NCI-H1436 treated with DMSO at 0.1 percent for 48 hours (cell line): ENCODE measurements at places on chromosomes 5 and 9.

DNA sequence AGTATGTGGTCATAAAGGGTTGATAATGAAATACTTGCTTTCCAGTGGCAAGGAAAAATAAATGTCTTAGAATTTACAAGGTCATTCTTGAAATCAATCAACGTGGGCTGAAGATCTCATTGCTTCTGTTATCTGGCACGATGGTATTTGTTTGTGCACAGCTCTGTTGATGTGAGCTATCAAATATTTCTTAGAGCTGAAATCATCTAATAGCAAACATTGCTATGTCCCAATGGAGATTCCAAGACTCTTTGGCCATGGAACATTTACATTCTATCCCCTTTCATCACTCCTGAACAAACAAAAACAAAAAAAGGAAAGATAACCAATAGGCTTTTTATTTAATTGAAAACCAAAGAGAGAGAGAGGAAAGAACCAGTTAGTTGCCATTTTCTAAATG, 111.5 kb upstream of the CCDC152 start:
- DNase-seq = no peak

DNA sequence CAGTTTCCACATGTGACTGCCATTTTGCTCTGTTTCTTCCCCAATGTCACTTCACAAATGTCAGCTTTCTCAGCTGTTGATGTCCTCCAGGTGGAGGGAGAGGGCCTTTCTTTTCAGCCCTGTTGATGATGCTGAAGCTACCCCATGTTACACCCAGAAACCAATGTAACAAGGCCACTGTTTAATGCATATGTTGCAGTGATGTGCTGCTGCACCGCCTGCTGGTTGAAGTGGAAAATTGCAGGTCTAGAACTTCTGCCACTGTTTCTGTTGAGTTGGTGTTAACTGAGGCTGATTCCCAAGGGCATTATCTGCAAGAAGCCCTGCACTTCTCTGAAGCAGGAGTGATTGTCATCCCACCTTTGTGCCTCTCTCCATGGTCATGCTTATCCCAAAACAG, 428.4 kb downstream of the KDM4C start:
- DNase-seq = no peak

DNA sequence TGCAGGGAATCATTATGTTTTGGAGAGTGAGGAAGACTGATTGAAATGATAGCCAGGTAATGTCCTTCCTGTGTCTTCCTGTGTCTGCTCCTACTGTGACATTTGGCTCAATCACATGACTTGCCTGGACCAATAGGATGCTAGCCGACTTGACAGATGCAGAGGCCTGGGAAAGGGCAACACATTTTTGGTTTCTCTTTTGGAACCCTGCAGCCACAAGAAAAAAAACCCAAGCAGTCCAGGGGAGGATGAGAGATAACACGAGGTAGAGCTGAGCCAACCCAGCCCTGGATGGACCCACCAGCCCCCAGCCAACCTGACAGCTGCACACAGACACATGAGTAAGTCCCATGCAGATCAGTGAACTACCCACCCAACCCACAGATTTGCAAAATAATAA, 256.1 kb upstream of the SMARCA2 start:
- no peak for DNase-seq

DNA sequence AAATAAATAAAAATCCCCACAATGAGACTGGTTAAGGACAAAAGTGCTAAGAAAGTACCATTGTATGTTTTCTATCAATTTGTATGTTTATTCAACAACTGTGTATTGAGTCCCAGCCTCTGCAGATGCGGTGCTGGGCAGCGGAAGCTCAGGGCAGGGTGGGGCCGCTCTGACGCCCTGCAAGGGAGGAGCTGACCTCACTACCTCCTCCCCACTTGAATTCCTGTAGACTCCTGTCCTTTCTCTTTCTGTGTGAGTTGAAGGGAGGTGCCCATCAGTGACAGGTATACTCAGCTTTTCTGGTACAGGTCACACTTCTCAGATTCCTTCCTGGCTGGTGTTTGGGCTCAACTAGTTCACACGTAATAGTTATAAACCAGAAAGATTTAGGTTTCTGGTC, 27.0 kb downstream of the ANGPTL2 start:
- no peak for DNase-seq

GRCh38 chr9:98900244-98900643, 43.5 kb upstream of the COL15A1 start:
- no peak for DNase-seq

DNA sequence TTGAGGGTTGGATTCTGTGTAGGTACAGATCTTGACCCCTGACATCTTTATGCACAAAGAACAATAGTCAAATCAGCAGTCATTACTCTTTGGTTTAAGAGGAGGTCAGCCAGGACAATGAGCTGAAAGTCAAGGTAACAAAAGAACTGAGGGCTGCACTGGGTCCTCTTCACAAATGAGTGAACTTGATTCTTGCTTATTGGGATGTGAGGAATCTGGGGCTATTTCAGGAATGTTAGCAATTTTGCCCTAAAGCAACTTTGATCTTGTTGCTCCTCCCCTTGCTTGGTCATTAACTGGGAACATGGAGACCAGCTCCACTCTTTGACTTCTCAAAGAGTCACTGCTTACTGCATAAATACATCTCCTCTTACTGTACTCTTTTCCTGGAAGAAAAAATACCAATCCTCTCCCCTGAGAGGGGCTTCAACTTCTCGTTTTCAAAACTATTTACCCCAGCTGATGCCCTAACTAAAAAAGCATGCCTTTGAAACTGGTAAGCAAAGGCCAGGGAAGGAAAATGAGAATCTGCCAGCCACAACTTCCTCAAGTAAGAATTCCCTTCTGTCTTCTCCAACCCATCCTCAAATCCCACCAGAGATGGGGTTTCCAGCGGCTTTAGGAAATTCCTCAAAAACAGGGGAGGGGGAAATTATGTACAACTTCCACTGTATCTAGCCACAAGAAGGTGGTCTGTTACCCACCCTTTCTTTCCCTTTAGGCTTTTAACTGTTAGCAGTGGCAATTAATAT, 368.3 kb downstream of the ENC1 start:
- no peak for DNase-seq

- DNase-seq = no peak
These were observed 197.5 kb upstream of the SEMA6A start for GRCh38 chr5:116772152-116772501.

- DNase-seq = no peak
These were observed 242.2 kb downstream of the FAM114A2 start for GRCh38 chr5:153796527-153796926.

GRCh38 chr5:37710965-37711364, 128.9 kb downstream of the GDNF start:
- DNase-seq = no peak

DNA sequence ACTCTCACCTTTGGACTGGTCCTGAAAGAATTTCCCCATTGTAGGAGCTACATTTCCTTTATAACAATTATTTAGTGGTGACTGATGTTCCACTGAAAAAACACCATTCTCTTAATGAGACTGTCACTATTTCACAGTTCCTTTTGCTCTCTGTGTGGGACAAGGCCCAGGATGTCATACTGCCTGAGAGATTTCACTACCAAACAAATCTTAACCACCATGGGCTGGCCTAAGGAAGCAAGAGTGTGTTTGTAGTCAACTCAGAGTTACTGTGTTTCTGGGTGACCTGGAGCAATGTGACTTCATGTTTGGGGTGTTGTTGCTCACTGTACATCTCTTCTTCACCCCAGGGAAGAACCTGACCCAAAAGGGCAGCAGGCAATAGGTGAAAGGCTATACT, 50.1 kb upstream of the ZNF608 start:
- no peak for DNase-seq

DNA sequence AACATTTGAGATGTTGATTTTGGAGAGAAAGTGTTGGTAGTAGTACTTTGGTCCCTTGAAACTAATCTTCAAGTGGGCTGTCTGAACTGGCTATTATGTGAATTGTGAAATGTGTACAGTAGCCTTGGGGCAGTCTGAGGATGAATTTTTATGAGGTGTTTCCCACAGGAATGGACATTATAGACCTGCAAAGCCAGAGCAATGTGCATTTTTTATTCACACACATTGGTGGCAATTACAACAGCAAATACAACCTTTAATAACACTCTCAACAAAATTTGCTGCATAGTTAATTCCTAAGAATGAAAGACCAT, 147.0 kb downstream of the PAM start:
- DNase-seq = no peak
